AG04449 (cell line): ENCODE measurements at places on chromosomes 6 and 20.

DNA sequence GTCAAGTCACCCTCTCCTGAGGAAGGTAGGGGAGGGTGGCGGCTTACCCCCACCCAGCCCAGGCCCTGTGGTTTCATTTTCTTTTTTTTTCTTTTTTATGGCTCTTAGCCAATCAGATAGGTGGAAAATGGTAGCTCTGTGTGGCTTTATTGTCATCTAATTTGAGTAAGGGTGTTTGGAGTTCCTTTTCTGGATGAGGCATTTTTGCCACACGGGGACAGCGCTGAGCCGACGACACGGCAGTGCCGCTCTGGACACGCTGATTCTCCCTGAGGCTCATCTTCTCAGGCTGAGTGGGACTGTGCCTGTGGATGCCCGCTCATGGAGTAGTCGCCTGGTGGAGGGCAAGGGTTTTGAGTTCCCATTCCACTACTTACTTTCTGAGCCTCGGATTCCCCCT is 37.6 kb upstream of the ANGPT4 start:
- no peak for DNase-seq

- DNase-seq = no peak
Observed at GRCh38 chr6:71721642-71722041, 164.7 kb upstream of the RIMS1 start.

DNA sequence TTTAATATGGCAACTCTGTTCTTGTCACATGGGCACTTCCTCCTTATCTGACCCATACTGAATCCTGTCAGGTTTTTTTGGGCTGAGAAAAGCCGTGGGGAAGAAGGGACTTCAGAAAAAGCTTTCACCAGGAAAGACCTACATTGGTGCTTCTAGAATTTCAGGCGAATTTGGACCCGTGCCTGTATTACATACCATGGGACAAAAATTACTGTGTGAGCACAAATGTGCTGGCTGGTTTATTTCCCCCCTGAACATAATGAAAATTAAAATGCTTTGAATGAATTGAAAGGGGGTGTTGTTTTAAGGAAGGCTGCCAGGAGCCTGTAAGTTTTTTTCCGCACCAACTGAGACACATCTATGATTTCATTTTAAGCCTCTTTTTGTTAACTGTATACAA is 29.6 kb downstream of the CAP2 start:
- DNase-seq = no peak

GRCh38 chr20:46458866-46459750 is 52.7 kb upstream of the ELMO2 start:
- no peak for DNase-seq

- no peak for DNase-seq
Observed at GRCh38 chr6:10338151-10338550, 76.7 kb downstream of the TFAP2A start.

DNA sequence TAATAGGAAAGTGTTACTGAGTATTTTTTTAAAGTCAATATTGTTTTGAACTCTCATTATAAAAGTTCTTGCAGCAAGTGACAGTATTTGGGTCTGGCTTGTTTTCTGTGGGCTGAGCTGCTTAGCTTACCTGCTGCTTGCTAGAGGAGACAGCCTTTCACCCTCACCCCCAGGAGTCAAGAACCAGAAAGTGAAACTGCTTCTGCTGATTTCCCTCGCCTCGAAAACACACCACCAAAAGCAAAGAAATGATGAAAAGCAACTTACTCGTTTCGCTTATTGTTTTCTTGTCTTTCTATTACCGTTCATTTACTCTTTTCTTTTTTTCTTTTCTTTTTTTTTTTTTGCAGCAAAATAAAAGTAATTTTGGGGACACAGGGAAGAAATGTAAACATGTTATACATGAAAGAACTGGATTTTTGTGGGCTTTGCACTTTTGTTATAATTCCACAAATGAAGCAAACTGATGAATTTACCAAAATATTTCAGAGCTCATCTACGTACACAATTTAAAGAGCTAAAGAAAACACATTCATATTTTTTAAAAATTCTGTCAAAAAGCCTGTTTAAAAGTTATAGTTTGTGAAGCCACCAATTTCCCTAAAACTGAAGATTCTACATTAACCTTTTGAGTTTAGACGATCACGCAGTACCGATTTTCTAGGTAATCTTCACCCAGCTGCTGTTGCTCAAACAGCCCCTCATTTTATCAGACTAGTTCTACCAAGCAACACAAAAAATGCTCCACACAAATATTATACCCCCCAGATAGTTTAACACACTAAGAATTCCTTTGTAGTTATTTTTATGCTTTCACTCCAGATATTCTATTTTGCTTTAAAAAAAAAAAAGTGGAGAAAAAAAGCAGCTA is 1.7 kb downstream of the SCML4 start:
- DNase-seq = no peak

DNA sequence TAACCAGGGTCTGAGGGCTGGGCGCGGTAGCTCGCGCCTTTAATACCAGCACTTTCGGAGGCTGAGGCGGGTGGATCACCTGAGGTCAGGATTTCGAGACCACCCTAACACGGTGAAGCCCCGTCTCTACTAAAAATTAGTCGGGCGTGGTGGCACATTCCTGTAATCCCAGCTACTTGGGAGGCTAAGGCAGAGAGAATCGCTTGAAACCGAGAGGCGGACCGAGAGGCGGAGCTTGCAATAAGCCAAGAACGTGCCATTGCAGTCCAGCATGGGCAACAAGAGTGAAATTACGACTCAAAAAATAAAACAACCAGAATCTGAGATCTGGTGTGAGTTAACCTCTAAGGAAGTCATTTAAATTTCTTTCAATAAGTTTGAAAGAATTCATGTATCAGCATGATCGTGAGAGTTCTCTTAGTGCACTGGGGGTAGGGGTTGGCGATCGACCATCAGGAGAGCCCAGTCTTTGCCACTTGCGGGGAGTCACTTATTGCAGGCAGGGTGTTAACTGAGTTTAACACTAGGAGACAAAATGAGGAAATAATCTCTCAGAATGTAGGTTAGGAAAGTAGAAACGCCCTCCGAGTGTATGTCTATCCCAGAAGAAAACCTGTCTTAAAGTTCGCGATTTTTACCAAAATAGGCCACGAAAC is 206.5 kb upstream of the ZNF184 start:
- DNase-seq = no peak

DNA sequence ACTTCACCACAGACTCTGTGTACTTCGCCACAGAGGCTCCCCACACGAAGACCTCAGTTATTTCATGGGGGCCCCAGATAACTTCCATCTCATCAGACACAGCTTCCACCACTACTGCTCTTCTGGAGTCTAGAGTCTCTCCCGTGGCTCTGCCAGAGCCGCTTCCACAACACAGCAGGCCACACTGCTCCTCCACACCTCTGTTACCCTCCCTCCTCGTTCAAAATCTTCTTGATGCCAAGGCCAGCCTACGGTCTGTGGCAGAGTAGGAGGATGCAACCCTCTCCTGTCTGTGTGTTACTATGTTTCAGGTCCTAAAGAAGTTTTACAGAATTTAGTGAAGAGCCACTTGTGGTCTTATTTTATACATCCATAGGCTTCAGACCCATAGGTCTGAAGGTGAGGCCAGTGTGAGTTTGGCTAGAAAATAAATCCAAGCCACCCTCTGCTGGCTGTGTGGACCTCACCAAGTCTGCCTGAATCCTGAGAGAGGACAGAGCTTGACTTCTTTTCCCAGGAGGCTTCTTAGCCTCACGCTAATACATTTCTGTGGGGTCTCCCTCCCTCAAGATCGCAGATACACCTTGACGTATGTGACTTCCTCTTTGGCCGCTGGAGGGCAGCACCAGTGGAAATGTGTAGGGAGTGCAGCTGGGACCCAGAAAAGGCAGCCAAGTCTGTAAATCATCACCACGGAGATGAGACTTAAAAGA is 197.7 kb downstream of the FAXC start:
- no peak for DNase-seq

DNA sequence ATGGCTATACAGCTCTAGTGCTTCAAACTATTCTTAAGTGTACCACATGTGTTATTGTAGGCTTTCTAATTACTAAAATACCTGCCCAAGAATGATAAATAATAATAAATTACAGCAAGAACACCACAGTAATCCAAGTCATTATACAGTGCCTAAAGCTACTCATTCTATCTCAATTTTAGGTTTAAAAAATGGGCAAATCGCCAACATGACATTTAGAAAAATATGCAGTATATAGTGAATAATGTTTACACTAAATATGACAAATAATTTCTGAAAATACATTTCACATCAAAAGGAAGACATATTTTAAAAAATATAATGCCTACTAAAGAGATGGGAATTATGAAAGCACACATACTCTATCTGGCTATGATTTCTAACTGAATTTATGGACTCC is 91.8 kb downstream of the MAN1A1 start:
- DNase-seq = no peak

- no peak for DNase-seq
Observed at GRCh38 chr6:131042664-131043063, 20.4 kb downstream of the EPB41L2 start.

DNA sequence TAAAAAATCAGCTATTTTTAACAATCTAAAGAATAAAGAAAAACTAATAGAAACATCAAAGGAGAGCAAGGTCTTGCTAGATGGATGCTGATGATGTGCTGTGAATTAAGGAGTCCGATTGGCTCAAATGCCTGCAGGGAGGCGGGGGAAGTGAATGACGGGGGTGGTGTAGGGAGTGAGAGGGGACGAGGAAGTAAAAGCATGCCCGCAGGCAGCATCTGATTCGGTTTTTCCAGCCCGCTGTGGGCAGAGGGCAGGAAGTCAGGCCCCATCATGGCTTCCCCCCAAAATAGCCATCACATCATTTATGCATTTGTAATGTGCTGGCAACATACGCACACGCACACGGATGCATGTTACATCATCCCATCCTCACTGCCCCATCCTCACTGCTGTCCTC is 10.3 kb downstream of the RSPO4 start:
- DNase-seq = no peak

GRCh38 chr20:11094711-11095110 is 420.9 kb upstream of the JAG1 start:
- no peak for DNase-seq

DNA sequence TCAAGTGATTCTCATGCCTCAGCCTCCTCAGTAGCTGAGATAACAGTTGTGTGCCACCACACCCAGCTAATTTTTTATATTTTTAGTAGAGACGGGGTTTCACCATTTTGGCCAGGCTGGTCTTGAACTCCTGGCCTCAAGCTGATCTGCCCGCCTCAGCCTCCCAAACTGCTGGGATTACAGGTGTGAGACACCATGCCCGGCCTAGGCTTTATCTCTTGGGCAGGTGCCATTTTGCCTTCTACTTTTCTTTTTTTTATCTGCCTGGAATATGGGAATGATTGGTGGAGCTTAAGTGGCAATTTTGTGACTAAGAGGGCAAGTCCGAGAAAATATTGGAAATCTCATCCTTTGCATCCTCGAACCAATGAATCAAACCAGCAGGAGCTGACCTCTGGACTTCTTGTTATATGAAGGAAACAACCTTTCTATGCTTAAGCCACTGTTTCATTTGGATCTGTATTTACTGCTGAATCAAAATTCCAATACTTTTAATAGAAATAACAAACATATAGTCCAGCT is 128.9 kb upstream of the ZNF217 start:
- no peak for DNase-seq

GRCh38 chr6:22067122-22067521 is 229.7 kb downstream of the PRL start:
- no peak for DNase-seq

DNA sequence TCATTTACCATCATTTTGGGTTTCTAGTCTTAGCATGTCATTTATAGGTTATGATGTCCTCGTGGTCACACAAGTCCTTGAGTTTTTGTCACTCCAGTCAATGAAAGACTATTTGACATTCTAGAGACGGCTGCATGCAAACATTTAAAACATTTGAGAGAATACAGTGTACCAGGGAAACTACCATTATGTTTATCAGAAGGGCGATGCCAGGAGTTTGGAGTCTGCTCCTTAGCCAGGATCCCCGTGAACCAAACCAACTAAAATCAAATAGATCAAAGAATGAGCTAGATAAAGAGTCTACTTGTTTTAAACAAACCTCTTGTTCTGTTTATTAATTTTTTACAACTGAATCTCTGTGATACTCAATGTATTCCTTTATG is 122.6 kb downstream of the OLIG3 start:
- DNase-seq = no peak

GRCh38 chr20:64039293-64040160 is 3.5 kb downstream of the C20orf204 start:
- no peak for DNase-seq

- DNase-seq = no peak
Observed at GRCh38 chr6:137754366-137754765, 112.7 kb upstream of the TNFAIP3 start.

DNA sequence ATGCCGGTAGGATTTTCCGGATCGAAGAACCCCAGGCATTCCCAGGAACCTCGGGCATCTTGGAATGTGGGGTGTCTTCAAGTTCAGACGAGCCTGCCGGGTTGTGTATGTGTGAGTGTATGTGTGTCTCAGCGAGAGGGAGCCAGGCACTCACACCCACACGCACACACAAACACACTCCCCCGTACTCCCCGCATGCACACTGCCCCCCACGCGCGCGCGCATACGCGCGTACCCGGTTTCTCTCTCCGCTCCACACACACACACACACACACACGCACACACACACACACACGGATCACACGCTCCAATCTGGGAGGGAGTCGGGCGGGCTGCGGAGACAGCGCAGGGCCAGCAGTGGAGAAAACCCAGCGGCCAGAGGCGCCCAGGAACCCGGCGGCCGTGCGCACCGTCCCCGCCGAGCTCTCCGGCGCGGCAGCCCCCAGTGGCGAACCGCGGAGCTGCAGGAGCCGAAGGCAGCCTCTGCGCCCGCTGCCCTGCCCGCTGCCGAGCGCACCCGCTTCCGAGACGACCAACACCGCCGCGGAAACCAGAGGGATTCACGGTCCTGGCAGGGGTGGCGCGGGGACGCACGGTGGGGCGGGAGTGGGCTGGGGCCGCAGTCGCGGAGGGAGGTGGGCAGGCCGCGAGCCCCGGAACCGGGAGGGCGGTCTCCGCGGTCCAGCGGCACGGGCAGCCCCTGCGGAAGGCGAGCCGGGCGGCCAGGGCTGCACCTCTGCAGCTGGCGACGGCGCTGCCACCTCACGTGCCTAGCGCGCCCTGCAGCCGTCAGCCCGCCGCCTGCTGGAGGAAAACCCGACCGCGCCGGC is at the start of gene LRFN2:
Gene LRFN2 (minus strand): TSS at position 125 of the 830 bp plus-strand sequence.
- no peak for DNase-seq

- DNase-seq = no peak
Observed at GRCh38 chr20:17043323-17043722, 183.5 kb upstream of the PCSK2 start.

GRCh38 chr6:124283486-124283885 is 479.8 kb downstream of the NKAIN2 start:
- DNase-seq = no peak
